ENCODE measurements at places on chromosomes 6 and 20.

DNA sequence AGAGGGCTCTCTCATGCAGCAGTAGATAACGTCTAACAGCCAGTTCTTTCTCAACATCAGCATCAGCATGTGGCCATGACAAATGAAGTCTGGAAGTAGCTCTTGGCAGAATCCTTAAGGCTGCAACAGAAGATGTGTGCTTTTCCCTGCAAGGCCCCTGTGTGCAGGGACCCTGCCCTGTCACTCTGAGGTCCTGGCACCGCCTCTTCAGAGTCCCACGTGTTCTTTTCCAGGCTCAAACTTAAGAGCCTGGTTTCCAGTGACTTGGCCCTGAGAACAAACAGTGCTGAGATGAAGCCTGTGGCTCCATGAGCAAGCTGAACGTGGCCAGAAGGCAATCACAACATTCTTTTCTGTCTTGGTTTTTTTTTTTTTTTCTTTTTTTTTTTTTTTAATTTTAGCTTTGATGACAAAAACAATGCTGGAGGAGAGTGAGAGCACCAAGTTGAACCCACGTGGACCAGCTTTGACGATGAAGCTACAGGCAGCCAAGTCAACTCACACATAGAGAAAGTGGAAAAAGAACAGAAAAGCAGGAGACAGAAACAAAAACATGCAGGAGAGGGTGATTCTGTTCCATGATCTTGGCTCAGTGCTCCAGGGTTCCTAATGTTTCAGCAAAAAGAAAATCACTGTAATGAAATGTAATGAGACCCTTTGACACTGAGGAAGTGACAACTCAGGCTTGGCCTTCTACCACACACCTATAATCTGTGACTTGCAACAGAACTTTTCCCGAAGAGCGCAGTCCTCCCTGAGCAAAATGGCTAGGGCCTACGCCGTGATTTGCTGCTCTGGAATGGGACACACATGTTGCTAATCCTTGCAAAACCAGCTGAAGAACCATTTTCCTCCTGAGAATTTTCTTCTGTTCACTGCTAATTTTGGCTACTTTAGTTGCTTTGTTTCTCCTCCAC lies 86.1 kb downstream of the FOXC1 start:
- DNase-seq, result no peak

GRCh38 chr6:138795809-138796603 lies at the start of gene ECT2L:
TSS of gene ECT2L (plus strand) at chr6:138796087. CDS start at chr6:138813275, 17,188 bp downstream.
- DNase-seq, result no peak

DNA sequence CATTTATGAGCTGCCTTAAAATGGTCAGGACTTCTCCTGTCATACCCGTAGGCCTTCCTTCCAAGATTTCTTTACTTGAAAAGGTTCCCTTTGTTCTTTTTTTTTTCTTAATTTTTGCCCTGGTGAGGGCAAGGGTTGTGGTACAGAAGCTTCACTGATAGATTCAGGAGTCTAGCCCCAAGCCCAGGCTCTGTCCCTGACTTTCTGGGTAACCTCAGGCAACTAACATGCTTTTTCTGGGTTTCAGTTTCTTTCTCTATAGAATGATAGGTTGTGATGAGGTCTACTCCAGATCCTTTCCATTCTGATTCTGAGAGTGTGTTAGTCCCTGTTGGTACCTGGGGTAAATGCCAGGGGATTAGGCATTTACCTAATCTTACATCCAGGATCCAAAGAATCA lies 21.2 kb downstream of the SNPH start:
- no peak for DNase-seq

- no peak for DNase-seq
These were observed 61.7 kb upstream of the EYA4 start for GRCh38 chr6:133179481-133179880.

DNA sequence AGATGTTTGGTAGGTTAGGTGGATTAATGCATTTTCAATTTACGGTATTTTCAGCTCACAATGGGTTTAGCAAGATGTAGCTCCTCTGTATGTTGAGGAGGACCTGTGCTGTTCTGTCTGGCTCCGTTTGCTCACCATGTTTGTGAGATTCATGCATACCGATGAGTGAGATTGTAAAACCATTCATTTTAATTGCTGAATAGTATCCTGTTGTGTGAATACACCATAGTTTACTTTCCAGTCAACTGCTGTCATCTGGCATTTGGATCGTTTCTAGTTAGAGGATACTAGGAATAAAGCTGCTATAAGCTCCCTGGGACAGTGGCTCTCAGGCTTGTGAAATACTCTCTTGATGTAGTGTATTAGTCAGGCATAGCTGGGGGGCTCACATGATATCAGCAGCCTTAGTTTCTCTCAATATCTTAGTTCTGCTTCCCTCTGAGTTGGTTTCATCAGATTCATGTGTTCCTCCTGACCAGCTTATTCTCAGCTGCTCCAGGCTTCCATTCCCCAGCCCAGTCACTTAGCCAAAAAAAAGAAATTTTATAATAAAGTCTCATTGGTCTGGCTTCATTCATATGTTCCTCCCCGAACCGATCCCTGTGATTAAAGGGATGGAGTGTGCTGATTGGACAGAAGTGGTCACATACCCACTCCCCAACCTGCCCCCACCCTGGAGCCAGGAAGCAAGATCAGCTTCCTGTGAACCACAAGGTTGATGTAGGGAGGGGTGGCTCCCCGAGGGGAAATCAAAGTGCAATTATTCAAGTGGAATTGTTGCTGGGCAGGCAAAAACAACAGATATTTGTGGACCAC lies 10.9 kb upstream of the B4GALT5 start:
- no peak for DNase-seq

GRCh38 chr6:146770275-146770964 lies 171.6 kb downstream of the ADGB start:
- DNase-seq, result no peak

DNA sequence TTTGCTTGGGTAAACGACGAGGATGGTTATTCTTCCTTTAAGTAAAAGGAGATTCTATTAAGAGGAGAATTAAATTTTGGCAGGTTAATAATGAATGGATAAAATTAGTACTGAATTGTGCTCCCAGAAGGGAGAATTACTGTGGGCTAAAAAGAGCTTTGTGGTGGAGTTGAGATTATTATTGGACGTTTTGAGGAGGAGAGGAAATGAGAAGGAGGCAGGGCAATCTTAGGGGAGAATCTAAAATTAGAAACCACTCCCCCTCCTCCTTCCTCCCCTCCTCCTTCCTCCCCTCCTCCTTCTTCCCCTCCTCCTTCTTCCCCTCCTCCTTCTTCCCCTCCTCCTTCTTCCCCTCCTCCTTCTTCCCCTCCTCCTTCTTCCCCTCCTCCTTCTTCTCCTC lies 331.8 kb downstream of the PRL start:
- DNase-seq, result no peak

DNA sequence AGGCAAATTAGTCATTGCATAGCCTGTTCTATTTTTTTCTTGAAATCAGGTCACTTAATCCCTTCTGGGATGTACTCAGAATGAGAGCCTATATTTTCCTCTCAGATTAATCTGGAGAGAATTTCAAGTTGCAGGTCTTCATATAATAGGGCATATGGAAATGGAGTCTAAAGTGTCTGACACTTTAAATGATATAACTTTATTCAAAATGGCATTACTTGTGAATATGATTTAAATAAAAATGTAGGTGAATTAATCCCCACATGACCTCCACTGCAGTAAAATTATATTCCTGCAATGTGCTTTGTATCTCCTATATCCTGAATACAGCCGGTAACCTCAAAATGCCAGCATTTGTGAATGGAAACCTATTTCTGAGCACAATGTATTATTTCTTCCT lies 172.5 kb upstream of the BTBD3 start:
- no peak for DNase-seq
